Hematopoietic multipotent progenitor cell treated with erythropoietin and hydrocortisone succinate and interleukin-3 and kit ligand, for 8 days (in vitro differentiated cells): ENCODE measurements at places on chromosomes 6 and 20.

- DNase-seq = no peak
Observed at GRCh38 chr6:38815250-38815649, 100.1 kb downstream of the DNAH8 start.

GRCh38 chr20:50385733-50386640, 124.2 kb upstream of the PTPN1 start:
- DNase-seq = no peak

DNA sequence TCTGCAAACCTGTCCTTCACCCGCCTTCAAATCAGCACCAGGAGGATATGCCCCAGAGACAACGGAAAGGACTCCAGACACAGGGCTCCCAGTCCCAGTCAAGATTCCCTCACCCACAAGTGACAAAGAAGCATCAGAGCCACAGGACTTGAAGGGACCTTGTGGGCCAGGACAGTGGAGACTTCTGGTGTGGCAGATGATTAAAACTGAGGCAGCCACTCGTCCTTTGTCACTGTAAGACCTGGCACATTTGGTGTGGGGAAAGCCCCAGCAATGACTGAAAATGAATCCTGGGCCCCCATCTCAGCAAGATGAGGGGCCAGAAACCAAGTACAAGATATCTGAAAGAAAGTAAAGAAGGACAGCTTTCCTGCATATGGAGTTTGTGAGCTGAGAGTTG, 15.6 kb upstream of the GMPR start:
- no peak for DNase-seq

GRCh38 chr6:68575765-68576439, 59.2 kb upstream of the ADGRB3 start:
- DNase-seq = no peak

- DNase-seq = no peak
Observed at GRCh38 chr6:99901596-99902384, 92.2 kb downstream of the MCHR2 start.
